Astrocyte of the cerebellum (primary cell): ENCODE measurements at places on chromosomes 6 and 20.

- DNase-seq = no peak
Observed at GRCh38 chr20:5842465-5842864, 92.3 kb downstream of the SHLD1 start.

DNA sequence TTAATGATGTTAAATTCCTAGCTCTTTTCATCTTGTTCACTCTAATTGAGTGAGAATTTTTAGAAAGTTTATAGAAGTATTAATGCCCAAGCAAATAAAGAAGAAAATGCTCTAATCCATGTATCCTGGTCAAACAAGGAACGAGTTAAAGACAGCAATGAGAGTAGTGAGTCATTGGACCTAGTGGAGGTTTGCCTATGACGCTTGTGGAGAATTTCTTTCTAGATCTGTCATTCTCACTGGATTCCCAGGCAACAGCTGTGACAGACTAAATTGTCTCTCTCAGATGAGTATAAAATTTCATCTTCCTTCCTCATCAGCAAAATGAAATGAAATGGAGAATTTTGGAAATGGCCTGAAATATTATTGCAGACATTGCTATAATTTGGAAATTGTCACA is 127.9 kb downstream of the COL19A1 start:
- DNase-seq = no peak

- no peak for DNase-seq
Observed at GRCh38 chr20:48818481-48818987, 9.3 kb downstream of the PREX1 start.

DNA sequence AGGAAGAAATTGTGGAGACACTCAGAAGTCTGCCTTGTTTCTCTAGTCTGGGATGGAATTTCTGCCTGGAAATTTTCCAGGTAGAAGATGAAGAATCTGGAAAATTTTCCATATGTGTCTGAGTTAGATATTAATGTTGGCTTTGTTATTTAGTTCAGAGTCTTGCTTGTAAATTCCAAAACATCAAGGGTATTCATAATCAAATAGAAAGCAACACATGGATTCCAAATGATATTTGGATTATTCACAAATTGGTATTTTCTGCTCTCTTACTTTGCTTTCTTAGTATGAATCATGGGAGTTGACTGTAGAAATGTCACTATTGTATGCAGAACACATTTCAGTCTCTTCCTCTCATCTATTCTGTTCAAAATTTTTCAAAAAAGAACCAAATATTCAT is 116.0 kb downstream of the GRIK2 start:
- no peak for DNase-seq

- DNase-seq = no peak
Observed at GRCh38 chr6:65707126-65707826, at the start of gene EYS. Gene EYS (minus strand): TSS chr6:65707226. CDS start chr6:65495410, 211,816 bp downstream.

GRCh38 chr20:44703183-44703925 is 11.8 kb upstream of the CCN5 start:
- no peak for DNase-seq

DNA sequence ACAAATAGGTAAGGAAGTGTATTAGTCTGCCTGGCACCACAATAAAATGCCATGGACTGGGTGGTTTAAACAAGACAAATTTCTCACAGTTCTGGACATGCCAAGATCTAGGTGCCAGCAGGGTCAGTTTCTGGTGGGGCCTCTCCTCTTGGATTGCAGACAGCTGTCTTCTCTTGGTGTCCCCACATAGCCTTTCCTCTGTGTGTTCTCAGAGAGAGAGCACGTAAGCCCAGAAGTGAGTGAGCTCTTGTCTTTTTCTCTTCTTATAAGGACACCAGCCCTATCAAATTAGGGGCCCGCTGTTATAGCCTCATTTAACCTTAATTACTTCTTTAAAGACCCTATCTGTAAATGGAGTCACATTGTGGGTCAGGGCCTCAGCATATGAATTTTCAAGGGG is 28.3 kb downstream of the SMPDL3A start:
- DNase-seq = no peak

- peak; percentile 79 for DNase-seq
Observed at GRCh38 chr20:10603971-10604864, 69.6 kb downstream of the JAG1 start.

DNA sequence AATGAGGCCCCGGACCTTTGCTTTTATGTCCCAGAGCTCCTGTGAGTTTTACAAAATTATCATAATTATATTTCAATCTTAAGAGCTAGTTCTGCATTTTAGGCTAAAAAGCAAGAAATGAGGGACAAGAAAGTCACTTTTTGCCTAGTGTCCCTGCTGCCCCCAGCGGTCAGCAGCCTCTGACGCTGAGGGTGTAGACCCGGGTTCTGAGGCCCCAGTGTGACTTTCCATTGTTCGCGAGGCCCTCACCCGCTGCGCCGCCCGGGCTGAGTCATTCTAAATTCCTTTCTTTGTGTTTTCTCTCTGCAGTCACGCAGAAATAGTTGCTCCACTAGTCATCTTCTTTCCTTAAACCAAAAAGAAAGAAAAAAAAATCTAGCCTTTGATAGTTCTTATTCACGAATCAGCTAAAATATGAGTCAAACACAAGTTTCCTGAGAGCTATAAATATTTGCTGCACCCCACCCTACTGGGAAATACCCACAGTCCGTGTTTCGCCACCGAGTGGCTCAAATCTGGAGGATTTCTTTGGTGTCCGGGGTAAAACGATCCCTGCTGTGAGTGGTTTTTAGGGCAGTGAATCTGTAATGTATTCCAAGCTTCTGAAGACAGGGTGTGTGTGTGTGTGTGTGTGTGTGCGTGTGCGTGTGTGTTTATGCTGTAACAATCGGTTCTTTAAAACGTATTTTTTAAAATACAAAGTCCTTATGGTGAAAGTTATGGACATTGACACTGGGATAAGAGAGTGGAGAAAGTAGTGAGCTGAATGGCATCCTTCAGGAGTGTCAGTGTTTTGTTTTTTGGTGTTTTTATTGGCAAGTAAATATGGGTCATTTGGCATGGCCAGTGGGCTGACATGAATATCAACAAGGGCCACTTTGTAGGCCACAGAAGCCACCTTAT is 59.7 kb upstream of the EEF1A1 start:
- DNase-seq = peak; percentile 97

- no peak for DNase-seq
Observed at GRCh38 chr20:57170343-57170742, 96.1 kb downstream of the BMP7 start.

GRCh38 chr6:2998998-2999617 is 586 bp upstream of the NQO2 start:
- no peak for DNase-seq

DNA sequence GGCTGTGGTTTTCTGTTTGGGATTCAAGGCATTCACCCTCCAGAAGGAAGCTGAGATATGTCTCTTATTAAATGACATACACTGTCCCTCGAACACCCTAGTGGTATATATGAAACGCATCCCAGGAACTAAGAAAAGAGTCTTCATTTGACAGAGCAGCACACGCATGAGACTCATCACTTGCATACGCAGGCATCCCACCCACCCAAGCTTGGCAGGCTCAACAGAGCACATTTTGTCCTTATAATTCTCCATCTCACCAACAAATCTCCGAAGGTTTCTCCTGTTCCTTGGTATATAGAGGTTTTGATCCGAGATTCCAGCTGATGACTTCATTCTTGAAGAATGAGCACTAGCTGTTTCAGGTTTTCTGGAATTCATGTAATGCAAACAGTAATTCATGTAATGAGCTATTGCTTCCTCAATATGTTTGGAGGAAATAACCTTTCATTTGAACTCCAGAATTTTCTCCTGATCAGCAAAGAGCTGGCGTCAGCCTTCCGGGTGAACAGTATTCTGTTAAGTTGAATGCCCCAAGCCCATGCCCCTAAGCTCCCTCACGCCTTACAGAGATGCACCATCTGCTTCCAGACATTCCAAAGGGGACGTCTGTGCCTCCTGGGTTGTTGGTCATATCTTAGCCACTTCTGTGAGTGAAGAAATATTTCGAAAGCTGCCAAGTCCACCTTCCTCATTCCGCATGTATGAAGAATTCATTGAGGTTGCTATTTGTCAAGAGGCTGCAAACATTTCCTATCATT is 66.0 kb upstream of the CDH4 start:
- peak; percentile 94 for DNase-seq

GRCh38 chr6:3773678-3774298 is 22.3 kb upstream of the PXDC1 start:
- no peak for DNase-seq

- DNase-seq = peak; percentile 52
Observed at GRCh38 chr6:113976806-113977205, 5.9 kb upstream of the HDAC2 start.
